Activated naive CD4-positive, alpha-beta T cell treated with anti-CD3 and anti-CD28 coated beads, Interleukin-2, amount 50 U/mL, for 72 hours (primary cell): ENCODE measurements at places on chromosomes 3 and 15. TPM values are rescaled to one million over a fixed set of nuclear protein-coding genes. Genes with fewer than 3 reads are reported as not detected.

- no peak for DNase-seq
Observed at GRCh38 chr15:67144609-67145311, 79.4 kb downstream of the SMAD3 start.

DNA sequence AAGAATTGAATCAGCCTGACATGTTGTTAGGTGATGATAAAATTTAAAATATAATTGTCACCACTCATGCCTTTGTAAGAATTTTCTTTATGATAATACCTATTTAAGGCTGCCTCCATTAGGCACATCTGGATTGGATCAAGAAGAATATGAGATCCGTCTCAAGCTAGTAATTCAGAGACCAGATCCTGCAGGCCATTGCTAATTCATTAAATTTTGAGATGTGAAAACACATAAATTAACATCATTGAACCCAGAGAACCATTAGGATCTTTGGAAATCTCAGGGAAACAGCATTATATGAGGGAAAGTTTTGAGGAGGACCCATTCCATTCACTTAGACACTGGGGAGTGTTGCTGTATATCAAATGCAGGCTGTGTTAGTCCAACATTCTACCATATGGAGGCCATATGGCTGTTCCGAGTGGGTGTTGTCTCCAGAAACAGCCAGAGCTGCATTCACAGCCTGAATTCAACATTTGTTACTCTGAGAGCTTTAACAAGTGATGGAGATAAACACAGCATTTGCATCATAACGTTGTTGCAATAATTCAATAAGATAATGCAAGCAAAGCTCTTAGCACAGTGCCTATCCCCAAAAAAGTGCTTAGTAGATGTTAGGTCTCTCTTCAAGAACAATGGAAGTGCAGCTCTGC lies 67.4 kb downstream of the DTWD1 start:
- DNase-seq, result no peak

The POMGNT2 gene
- total RNA-seq, result 4.1 TPM

DNA sequence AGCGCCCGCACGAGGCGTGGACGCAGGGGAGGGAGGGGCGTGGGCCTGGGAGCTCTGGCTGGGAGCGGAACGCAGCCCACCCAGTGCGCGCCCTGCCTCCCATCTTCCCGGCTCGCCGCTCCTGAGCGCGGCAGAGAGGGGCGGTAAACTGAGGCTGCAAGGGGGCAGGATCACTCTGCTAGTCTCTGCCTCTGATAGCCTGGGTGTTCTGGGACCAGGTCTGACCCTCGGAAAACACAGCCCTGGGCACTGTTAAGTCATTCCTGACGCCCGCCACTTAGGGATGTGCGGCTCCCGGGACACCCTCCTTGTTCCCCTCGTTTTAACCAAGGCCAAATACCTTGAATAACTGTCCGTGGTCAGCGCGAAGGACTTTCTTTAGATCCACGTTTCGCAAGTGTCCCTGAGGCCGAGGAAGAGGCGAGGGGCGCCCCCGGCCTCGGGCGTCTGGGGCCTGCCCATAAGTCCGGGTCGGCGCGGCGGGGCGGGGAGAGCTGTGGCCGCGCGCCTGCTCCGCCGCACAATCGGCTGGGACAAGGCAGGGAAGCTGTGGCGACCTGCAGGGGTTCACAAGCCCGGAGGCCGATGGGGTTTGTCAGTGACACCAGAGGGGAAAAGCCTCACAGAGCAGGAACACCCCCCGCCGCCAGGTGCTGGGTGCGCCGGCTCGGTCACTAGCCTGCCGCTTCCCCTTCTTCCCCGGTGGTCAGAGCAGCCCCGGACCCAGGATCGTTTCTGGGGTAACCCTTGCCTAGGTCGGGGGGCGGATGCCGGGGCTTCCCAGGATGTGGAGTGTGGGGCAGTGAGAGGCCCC lies 1.5 kb downstream of the ITPKA start:
- no peak for DNase-seq

DNA sequence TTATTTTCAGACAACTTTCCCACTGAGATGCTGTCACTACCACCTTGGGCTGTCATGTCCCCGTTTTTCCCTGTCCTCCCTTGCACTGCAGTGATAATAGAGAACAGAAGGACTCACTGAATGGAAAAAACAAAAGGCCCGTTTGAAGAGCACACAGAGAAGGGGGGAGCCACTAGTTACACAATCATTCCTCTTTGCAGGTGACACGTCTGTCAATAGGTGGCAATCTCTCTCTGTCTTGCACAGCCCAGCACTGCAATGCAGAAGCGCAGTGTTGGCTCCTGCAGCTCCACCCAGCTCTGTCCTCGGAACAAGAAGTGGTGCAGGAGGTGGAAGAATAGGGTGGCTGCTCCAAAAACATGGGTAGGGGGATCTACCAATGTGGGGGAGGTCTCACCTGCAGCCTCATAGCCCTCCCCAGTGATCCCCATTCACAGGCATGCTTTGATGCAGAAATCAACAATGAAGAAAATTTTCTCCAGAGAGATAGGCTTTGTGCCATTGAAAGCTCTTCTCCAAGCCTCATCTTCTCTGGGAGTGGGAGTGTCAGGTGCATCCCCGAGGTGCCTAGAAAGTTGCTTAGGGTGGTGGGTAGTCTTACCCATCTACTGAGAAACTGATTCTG lies 31.8 kb downstream of the FSTL1 start:
- DNase-seq, result peak; percentile 5

- no peak for DNase-seq
Observed at GRCh38 chr3:85796140-85796539, 837.4 kb downstream of the CADM2 start.

DNA sequence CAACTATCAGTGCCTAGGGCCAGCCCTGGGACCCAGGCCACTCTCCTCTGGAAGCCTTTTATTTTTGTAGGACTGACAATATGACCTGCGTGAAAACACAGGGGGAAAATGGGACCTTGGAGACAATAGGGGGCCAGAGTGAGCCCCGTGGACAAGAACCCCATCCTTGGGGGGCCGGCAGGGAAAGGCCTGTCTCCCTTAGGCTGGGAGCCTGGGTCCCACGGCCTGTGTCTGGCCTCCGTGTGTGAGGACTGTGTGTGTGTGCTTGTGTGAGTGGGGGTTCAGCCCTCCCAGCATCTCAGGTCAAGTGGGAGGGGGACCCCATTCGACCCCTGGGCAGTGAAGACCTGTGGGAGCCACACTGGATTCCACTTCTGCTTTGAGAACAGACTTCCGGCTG lies 53.3 kb downstream of the EXOG start:
- no peak for DNase-seq

GRCh38 chr15:74291101-74292071 lies 55.3 kb downstream of the CCDC33 start:
- DNase-seq, result peak; percentile 63

DNA sequence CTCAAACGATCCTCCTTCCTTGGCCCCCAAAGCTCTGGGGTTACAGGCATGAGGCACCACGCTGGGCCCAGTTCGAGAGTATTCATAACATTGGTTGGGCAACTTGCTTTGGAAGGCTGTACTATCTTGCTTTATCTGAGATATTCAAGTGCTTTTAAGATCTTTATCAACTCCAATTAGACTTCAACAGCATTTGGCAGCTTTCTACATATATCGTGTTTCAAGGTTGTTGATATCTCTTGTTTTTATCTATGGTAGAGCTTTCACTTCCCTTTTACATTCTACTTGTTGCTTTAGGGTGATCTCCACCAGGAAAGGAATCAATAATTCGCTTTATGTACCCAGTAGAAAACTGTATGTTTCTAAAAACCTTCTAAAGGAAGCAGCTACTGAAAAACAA lies 395.3 kb downstream of the IL5RA start:
- DNase-seq, result no peak

- DNase-seq, result no peak
Observed at GRCh38 chr3:157429708-157430107, 6.9 kb upstream of the PTX3 start.

DNA sequence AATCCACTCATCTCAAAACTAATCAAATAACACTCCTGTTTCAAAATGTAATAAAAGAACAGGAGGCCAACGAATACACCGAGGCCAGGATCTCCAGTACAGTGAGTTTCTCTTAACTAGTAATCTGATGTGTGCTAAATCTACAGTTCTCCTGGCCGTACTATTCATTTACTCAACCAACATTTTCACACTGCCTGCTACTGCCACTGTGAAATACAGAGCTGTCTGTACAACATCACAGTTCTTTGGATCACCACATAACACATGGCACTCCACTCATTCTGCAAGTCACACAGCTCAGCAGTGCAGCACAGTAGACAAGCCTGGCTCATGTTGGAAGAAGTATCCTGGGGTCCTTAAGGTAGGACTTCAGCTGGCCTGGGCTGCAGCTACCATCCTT lies 21.9 kb downstream of the RIOX2 start:
- DNase-seq, result no peak
